Astrocyte (in vitro differentiated cells and primary cell): ENCODE measurements at places on chromosomes 5 and 9. TPM values are rescaled to one million over a fixed set of nuclear protein-coding genes. Genes with fewer than 3 reads are reported as not detected.

- no peak for DNase-seq
These were observed 808.9 kb downstream of the CDH12 start for GRCh38 chr5:22044229-22044628.

Gene UBE2QL1
- 0.34 and 0.50 TPM in 2 replicates for total RNA-seq

Gene C9
- total RNA-seq, result 0.07 TPM in 1 of 2 replicates, not detected in the other

GRCh38 chr5:19855453-19855852 lies 132.5 kb downstream of the CDH18 start:
- no peak for DNase-seq

GRCh38 chr5:62600560-62601252 lies 22.1 kb downstream of the LRRC70 start:
- no peak for DNase-seq

DNA sequence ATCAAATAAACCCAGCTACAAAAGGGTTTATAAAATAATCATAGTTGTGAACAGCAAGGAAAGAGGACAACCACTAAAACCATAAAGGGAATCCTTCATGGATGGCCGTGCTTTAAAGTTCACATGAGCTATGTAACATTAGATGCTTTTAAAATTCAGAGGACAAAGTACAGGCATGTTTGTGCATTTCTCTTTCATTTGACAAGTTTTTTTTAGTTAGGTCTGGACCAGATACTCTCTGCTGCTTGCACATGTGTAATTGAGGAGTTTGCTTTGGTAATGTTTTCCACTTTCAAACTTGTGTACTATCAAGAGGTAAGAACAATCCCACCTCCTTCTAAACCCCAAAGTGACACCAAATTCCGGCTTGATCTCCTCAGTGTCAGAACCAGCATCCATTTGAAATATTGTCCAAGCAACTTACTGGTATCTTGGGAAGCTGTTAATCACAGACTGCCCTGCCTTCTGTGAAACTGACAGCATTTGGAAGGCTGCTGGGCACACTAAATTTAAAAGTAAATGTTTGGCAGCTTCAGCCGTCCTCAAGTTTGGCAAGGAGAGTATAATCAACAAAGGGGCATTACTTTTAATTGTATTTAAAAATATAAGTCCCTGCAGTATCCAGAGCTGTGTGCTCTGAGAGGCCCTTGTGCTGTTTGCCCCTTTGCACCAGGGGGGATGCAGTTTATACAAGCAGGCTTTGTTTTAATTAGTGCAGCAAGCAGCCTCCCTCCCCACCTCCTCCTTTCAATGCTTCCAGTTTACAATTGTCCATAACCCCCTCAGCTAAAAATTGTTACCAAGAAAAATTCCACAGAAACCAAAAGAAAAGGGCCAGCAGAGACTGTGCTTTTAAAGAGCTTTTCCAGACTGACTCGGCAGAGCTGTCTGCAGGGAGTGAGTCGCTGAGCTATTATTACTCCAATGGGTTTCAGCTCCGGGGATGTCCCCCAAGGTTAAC lies 328.3 kb upstream of the MPDZ start:
- DNase-seq, result no peak

DNA sequence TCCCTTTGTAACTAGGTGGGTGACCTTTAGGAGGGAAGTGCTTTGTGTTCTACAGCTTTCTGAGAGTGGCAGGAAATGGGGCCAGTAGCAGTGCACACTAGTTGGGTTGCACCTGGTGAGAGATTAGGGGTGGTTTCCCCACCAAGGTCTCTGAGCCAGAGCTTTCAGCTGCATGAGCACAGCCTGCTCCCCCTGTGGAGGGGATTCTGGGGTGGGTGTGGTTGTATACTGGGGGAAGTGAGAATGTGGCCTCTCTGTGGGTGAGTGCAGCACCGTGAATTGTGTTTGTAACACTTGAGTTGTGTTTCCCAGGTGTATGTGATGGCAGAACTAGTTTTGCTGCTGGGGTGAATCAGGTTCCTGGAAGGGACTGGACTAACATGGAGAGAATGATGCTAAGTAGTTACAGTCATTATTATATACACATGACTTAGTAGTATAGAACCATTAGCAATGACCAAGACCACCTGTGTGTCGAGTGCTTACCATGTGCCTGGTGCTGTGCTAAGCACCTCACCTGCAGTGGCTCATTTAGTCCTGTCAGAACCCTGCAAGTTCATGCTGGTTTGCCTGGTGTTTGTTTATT lies 11.8 kb upstream of the CXXC5 start:
- DNase-seq, result no peak

Gene DPM2
- 32.7 and 34.3 TPM in 2 replicates for total RNA-seq

- DNase-seq, result no peak
These were observed 94.4 kb downstream of the VAV2 start for GRCh38 chr9:133897675-133898074.

- DNase-seq, result no peak
These were observed 6.2 kb downstream of the SEMA4D start for GRCh38 chr9:89491694-89492093.

DNA sequence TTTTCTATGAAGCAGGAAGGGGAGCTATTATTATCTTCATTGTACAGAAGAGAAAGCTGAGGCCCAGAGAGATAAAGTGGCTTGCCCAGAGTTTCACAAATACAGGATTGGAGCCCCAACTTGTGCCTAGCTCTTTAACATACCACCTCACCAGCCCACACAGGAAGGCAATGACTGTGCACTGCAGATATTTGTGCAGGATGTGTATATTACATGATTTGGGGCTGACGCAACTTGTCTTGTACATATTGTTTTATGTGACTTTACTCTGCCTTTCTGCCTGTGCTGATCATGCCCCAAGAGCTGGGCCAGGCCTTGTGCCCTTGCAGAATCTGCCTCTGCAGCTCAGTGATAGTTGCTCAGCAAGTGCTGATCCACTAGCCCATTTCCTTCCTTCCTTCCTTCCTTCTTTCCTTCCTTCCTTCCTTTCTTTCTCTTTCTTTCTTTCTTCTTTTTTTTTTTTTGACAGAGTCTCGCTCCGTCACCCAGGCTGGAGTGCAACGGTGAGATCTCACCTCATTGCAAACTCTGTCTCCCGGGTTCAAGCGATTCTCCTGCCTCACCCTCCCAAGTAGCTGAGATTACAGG lies 106.6 kb upstream of the TBCA start:
- DNase-seq, result peak; percentile 59

GRCh38 chr5:170681013-170681433 lies 102.5 kb upstream of the GABRP start:
- DNase-seq, result peak; percentile 17

Gene CXCL14
- 0.53 and 1.0 TPM in 2 replicates for total RNA-seq

GRCh38 chr5:121285801-121286521 lies 565.7 kb upstream of the FTMT start:
- peak; percentile 0 for DNase-seq

DNA sequence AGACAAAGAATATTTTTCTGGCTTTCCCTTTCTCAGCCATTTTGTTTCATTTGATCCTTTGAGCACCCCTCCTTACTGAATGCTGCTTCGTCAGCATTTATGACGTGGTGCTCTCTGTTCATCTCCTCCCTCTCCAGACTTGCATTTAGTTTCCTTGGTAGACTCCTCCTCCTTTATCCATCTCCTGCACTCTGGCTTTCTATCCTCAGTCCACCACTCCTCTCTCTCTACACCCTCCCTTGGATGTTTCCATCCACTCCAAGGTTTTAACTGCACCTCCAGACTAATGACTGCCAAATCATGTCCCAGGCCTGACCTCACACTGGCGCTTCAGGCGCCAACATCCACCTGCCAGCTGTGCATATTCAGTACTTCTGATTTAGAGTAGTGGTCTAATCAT lies 245.4 kb downstream of the RAB3C start:
- DNase-seq, result no peak

Gene SPTLC1
- total RNA-seq, result 75.9 and 82.0 TPM in 2 replicates

- peak; percentile 15 for DNase-seq
These were observed 27.7 kb downstream of the FUBP3 start for GRCh38 chr9:130606887-130607600.

DNA sequence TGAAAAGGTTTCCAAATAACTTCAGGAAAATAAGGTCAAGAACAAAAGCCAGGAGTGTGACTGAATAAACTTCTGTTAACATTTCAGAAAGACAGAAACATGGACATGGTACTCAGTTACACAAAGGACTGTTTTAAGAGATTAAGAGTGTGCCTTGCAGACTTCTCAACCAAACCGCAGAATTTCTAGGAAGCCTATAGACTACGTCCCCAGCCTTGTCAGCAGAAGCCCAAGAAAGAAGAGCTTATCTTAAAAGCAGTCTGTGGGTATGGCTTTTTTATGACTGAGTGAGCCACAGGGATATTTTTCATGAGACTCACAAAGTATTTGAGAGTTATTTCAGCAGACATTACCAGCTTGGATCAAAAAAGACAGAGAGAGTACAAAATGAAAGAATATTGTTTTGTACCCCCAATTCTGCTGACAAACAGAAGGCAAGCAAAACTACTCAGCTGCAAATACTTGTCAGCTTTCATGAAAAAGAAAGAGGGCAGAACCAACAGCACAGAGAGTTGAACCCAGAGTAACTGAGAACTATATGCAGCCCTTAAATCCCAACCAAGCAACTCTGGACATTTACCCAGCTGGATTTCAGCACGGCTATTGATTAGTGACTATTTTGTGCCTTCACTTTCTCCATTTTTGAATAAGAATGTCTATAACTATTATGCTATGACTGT lies 711.0 kb upstream of the CTNND2 start:
- DNase-seq, result peak; percentile 37

GRCh38 chr5:78696637-78697036 lies 48.1 kb upstream of the LHFPL2 start:
- no peak for DNase-seq

GRCh38 chr5:29930316-29930715 lies 1263.2 kb upstream of the CDH6 start:
- DNase-seq, result no peak

Gene TMEM174
- total RNA-seq, result not detected in 2 replicates

GRCh38 chr5:111606194-111606593 lies 93.9 kb upstream of the STARD4 start:
- DNase-seq, result no peak

- peak; percentile 73 for DNase-seq
These were observed 140.0 kb downstream of the SIL1 start for GRCh38 chr5:139058121-139058520.
